Heart right ventricle (tissue), 16 donors: ENCODE measurements at places on chromosomes 7 and 10. TPM values are rescaled to one million over a fixed set of nuclear protein-coding genes. Genes with fewer than 3 reads are reported as not detected.

GRCh38 chr7:147711447-147711846 is 879.1 kb upstream of the C7orf33 start:
- no peak for DNase-seq

DNA sequence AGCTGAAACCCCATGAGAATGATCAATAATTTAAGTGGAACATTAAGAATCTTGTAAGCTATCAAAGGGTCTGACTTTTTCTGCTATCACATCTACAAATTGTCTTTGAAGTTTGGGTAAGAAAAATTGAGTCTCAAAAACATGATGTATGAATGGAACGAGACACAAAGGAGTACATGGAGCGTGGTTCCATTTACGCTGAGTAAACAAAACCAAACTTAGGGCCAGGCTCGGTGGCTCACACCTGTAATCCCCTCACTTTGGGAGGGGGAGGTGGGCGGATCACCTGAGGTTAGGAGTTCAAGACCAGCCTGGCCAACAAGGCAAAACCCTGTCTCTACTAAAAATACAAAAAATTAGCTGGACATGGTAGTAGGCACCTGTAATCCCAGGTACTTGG is 24.3 kb downstream of the SMC3 start:
- no peak for DNase-seq

GRCh38 chr10:61899069-61899531 is 2.4 kb upstream of the ARID5B start:
- DNase-seq, result no peak

GRCh38 chr7:111954474-111955381 is 251.5 kb downstream of the DOCK4 start:
- no peak for DNase-seq

DNA sequence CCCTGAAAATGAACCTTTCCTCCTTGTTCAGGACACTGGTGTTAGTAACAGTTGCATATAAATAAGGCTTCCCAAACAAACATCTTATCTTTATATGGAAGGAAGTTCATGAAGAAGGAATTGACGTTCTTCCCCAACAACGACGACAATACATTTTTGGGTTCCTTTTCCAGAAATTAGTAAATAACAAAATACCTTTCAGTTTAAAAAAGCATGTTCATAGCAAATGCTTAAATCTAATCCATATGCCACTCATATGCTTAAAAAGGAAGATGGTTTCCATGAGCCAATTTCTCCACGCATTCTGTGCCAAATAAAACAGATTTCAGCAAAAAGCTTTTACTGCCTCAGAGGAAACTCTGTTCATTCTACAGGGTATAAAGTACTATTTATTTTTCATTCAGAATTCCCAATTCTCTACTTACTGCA is 182.6 kb downstream of the COBL start:
- no peak for DNase-seq

DNA sequence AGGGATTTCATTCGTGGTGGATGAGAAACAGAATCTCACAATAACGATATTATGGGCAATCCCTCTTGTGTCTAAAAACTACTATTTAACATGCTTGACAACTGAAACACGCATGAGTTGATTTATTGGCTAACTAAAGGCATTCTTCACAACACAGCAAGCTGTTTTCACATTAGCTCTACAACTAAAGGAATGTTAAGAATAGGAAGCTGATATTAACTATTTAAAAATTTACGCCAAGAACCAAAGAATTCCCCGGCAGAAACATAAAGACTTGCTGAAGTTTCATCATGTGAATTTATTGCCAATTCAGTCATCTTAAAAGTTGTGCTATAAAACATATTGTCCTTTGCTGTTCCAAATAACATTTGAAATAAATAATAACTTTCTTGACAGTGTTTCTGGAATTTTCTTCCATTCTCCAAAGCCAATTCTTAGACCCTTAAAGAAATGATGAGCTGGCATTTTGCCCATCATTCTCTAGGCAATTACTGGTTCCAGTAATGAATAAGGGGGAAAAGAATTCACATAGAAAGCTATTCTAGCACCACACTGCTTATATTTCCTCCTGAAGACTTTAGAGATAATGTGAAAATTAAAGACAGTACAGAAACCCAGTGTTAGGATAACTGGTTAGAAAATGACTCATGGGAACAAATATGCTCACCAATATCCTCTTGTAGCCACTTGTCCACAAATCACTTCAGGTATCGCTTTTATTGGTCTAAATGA is 233.1 kb downstream of the PARD3 start:
- DNase-seq, result no peak

- peak; percentile 76 for DNase-seq
Measured at GRCh38 chr10:79381804-79382221, 34.5 kb downstream of the PPIF start.

DNA sequence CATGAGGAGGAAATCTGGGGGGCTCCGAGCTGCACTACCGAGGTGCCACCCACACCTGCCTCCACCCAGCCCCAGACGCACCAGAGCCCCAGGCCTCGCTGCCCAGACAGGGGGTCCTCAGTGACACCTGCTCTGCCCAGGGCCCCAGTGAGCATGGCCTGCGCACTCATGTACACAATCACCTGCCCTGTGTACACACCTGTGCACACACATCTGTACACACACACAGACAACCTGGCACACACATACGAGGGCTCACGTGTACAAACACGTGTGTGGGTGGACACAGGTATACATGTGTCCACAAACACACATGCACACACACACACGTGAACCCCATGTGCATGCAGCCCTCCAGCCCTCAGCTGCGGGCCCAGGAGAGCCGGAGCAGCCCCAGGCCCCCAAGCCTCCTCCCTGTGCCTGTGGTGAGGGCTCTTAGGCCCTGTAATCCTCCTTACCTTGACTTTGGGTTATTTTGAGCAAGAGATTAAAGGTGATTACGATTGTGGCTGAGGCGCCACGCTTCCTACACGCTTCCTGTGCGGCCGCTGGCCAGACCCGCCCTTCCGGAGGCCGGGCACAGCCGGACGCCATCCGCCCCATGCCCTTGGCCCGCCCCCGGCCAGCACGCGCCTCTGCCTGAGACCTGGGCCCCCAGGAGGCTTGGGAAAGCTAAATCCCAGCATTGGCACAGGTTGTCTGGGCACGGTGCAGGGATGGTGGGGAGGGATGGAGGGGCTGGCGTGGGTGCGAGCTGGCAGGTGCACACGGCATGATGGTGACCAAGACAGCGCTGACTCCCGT is 71.9 kb downstream of the ELFN1 start:
- peak; percentile 29 for DNase-seq

GRCh38 chr7:138796038-138796615 is 1.7 kb upstream of the TMEM213 start:
- no peak for DNase-seq

DNA sequence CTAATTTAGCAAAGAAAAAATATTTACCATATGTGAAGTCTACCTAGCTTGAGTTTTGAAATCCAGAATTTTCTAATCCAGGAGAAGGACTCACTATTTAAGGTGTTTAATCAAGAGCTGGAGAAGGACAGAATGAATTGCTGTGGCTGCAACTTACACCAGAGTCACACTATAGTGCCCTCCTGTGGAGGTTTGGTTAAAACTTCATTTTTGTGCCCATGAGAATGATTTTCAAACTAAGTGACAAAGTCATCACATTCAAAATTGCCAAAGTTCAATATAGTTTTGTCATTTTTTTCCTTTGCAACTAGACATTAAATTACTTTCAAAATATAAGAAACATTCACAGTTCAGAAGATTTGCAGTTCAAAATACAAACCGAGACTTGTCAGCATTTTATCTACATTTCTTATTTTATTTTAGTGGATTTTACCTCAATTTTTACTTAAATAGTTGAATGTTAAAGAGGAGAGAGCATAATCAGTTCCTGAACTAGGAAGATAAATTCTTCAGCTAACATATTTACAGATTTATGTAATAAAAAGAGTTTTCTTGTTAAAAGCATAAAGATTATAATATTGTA is 70.7 kb downstream of the CABCOCO1 start:
- no peak for DNase-seq

GRCh38 chr7:73517241-73517995 is 4.7 kb downstream of the BAZ1B start:
- no peak for DNase-seq

DNA sequence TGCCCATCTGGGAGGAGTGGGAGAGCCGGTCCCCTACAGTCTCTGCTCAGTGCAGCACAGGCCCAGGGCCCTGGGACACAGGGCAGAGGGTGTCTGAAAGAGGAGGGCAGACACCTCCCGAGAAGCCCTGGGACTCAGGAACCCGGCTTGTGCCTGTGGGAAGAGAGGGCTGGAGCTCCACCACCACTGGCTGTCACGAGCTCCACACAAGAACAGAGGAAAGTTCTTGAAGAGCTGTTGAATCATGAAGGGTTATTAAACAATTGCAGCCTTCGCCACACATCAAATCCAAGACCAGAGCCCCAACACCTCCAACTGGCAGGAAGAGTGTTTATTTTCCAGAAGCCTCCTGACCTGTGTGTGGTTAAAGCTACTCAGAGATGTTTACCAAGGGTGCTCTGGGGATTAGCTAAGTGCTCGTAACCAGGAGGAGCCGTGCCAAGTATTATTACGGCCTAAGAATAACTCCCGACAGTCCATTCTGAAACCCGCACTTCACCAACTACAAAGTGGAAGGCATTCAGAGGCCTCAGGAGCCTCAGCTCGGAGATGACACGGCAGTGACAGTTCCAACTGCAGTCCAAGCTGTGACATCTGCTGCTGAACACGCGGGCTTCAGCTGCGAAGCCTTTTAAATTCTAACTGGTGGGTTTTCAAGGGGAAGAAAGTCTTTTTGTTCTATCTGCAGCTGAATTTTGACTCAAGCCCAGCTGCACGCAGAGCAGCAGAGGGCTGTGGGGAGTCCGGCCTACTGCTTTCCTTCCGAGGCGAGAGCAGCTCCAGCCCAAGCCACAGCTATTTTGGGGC is 75.1 kb downstream of the MAD1L1 start:
- DNase-seq, result no peak

DNA sequence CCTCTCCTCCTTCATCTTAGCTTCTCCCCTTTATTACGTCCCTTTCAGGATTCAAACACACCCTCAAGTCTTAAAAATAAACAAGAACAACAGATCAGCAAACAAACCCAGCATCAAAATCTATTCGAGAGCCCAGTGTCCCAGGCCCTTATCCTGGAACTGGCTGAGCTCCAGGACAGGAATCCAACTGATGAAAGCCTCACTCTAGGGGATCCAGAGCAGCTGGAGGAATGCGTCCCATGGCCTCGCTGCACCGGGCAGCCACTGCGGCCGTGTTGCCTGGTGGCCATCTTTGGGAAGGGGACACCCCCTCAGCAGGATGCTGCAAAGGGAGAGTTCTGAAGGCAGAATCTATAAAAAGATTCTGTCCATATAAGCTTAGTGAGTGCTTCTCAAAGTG is 156.5 kb upstream of the BMPER start:
- DNase-seq, result no peak

GRCh38 chr10:50331486-50331885 is 80.2 kb upstream of the ASAH2 start:
- no peak for DNase-seq

- no peak for DNase-seq
Measured at GRCh38 chr7:4820967-4821471, 40.8 kb downstream of the PAPOLB start.

DNA sequence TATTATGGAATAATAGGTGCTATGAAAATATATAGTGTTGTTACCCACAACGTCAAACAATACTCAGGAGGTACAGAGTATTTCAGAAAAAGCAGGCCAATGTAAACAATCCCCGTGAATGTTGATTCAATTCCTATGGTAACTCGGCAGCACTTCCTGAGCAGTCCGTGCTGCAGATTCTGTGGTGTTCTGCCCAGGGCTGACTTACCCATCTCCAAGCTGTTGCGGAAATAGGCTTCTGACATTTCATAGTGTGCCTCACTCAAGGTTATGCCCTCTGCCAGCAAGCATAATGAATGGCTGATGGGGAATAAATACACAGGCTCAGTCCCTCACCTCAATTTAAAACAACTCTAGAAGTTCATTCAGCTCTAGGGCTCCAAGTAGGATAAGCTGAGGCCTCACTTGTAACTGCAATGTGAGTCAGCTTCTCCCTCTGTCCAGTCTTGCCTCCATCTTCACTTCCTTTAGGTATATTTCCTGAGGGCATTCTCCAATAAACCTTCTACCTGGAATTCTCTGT is 177.6 kb downstream of the GNAI1 start:
- no peak for DNase-seq

DNA sequence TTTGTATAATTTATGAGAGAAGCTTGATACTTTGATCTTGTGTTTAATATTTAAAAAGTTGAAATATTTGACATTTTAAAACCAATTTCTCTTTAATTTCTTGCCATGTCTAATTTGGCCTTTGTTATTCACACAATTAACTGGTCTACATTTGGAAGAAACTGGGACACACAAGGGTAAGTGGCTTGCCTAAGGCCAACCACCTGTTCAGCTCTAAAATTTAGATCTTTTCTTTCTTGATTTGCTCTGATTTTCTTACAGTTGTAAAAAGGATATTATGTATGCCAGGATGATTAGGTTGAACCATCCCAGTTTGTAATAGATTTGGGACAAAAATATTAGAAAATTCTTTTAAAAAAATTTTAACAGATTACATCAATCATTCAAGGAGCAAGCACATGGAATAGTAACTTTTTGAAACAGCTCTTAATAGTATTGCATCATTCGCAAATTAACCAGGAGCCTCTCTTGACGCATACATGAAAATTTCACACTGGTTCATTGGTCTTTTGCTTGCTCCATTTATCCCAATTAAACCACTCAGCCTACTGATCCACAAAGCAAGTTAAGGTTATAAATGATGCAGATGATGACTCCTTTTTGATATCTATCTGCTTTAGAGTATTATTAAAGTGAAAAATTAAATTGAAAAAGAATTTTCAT is 222.4 kb upstream of the SLC26A5 start:
- DNase-seq, result no peak

- DNase-seq, result no peak
Measured at GRCh38 chr10:113496111-113497109, 56.4 kb upstream of the HABP2 start.

GRCh38 chr10:83666762-83667161 is 472.5 kb upstream of the GHITM start:
- DNase-seq, result no peak

GRCh38 chr7:121493553-121493952 is 97.4 kb upstream of the FAM3C start:
- DNase-seq, result no peak

- no peak for DNase-seq
Measured at GRCh38 chr10:79073784-79074432, 5.1 kb downstream of the ZMIZ1 start.

NUPR2 gene
- not detected for total RNA-seq

GRIFIN gene
- total RNA-seq, result not detected

IDI2 gene
- not detected for total RNA-seq

JAKMIP3 gene
- 1.0 TPM for total RNA-seq

GDF2 gene
- total RNA-seq, result not detected

FAM131B gene
- 0.39 TPM for total RNA-seq

RINT1 gene
- total RNA-seq, result 12.4 TPM

ZP3 gene
- not detected for total RNA-seq

VWDE gene
- total RNA-seq, result not detected

PPP1R17 gene
- total RNA-seq, result not detected

FAM20C gene
- 17.2 TPM for total RNA-seq
